ENCODE measurements at places on chromosomes 11 and 22.

DNA sequence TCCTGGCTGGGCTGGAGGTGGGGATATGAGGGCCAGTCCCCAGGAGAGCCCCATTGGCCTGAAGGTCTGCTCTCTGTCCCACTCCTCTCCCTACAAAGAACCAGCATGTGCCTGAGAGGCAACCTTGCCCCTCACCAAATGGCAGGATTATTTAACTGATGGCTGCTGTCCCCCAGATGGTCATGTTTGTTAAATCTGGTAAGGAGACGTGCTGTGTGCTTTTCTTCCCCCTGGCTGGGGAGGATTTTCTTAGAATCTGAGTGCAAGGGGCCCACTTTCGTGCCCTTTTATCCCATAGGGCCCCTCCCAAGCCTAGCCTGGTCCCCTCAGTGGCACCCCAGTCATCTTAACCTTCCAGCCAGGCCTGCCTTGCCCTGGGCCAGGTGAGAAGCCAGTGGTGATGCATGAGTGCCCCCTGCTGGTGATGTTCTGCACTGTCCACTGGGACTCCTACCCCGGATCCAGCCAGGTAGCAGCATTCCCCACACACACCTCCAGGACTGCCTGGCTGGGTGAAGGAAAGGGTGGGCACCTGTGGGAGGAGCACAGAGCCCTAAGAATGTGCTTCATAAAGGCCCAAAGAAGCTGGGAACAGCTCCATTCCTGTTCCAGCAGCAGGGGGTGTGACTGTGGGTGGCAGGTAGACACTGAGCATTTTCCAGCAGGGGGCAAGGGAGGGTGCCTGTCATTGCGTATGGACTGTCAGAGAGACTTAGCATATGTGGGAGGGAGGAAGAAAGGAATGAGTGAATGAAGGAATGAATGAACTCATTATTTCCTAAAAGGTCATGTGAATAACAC, 28.9 kb downstream of the MFNG start:
- peak; percentile 23 for DNase-seq

GRCh38 chr11:2800655-2801531, 84.7 kb downstream of the CDKN1C start:
- DNase-seq: no peak

GRCh38 chr11:132520199-132520598, 1012.1 kb downstream of the OPCML start:
- no peak for DNase-seq

- peak; percentile 61 for DNase-seq
Measured at GRCh38 chr11:575313-575995, 816 bp upstream of the PHRF1 start.

DNA sequence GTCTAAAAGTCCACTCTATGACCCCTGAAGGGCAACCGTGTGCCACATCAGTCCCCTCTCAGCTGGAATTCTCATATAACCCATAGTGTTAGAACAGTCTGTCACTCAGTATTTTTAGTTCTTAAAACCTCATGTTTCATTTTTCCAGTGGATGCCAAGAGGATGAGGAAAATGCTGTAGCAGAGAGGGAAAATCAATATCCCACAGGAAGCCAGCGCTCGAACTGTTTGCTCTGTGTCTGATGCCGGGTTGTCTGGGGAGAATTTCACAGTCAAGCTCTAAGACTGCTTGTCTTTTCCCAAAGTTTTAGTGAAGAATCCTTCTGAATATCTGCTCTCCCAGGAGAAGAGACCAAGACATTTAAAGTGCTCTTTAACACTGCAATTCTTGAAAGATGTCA, 360.9 kb downstream of the OPCML start:
- no peak for DNase-seq

GRCh38 chr11:132685174-132685611, 847.1 kb downstream of the OPCML start:
- no peak for DNase-seq

DNA sequence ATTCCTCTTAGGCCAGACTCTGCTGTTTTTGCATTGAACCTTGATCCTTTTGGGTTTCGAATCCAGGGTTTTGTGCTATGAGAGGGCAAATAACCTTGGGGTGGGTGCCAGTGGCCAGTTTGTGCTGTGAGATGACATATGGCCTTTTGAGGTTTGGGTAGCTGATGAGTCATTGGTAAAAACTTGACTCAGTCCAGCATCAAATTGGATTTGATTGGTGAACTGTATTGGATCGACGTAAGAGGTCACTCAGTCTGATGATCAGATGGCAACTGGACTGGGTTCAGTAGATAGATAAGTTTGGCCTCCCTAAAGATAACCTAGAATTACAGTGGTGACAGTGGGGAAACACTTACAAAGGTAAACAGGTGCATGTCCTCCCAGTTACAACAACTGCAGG, 41.0 kb upstream of the XKR3 start:
- peak; percentile 19 for DNase-seq

- no peak for DNase-seq
Measured at GRCh38 chr11:90341986-90342385, 119.1 kb upstream of the CHORDC1 start.

- no peak for DNase-seq
Measured at GRCh38 chr22:23827351-23827995, 11.3 kb downstream of the DERL3 start.

DNA sequence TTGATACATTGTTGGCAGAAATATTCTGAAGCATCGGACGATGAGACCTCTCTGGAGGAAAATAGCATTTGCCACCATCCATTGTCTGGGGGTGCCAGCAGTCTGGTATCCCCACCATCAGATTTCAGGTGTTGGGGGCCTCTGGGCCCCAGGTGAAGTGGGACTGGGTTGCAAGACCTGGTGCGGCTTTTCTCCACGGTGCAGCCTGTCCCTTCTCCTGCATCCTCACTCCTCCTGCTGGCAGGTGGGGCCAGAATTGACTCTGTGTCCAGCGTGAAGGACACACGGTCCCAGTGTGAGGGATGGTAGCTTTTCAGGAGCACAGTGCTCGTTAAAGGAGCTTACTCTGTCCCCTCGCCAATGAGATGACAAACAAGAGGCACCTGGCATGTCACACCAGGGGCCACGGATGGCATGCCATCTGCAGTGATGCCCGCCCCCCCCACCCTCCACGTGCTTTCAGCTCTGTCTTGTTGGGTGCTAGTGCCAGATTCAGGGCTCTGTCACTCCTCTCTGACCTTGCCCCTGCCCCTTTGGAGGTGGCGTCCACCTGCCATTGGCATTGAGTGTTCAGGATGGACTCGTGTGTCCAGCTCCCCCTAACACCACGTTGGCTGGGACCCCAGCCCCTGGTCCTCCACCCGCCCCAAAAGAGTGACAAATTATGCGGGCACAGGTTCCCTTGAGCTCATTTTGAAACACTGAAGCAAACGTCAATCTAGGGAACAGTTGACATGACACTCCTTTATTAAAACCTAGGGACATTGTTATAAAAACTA, 62.4 kb downstream of the PARVG start:
- no peak for DNase-seq

- no peak for DNase-seq
Measured at GRCh38 chr22:49689255-49689770, 138.4 kb downstream of the BRD1 start.

GRCh38 chr11:10318527-10318802, 13.6 kb downstream of the ADM start:
- no peak for DNase-seq

- DNase-seq: peak; percentile 48
Measured at GRCh38 chr11:78414321-78415051, 3.1 kb downstream of the GAB2 start.

DNA sequence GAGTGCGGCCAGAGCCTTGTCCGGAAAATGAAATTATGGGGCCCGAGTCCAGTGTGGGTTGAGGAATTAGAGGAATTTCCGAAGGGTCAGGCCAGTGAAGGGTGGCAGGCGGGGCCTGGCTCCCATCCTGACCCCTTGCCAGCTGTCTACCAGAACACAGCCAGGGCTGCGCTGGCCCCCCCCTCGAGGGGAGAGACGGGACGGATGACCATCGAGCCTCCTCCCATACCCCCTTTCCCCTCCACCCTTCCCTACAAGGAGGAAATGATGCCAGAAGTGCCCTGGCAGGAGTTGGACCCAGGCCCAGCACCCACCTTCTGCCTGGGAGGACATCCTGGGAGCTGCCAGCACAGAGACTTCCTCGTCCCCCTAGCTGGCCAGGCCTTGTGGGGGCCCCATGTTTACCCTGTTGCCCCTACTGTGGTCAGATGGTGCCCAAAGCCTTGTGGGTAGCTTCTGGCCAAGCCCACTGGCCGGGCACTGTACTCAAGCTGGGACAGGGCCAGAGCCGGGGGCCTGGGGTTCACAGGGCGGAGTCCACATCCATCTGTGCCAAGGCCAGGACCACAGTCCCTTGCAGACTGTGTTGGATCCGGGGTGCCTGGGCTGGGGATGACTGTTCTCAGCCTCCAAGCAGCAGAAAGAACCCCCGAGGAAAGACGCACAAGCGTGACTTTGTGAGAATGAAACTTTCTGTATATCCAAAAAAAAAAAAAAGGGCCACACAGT, 20.8 kb downstream of the ARVCF start:
- no peak for DNase-seq

DNA sequence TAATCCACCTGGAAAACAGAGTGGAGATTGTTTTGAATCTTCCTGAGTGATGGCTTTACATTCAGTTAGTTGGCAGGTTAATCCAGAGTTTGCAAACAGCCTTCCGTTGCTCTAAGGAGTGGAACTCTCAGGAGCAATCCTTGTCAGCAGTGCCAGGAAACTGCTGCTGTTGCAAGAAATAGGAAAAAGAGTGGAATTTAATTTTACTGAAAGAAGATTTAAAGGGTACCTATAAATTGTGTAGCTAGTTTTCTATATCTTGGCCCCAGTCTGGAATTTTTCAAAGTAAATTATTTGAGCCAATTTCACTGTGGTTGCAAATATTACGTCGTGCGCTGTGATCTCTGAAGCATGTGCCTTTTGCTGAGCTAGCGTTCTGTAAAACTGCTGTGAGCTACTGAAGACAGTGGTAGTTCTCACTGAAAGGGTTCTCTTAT, 55.5 kb upstream of the SLC5A12 start:
- DNase-seq: no peak

DNA sequence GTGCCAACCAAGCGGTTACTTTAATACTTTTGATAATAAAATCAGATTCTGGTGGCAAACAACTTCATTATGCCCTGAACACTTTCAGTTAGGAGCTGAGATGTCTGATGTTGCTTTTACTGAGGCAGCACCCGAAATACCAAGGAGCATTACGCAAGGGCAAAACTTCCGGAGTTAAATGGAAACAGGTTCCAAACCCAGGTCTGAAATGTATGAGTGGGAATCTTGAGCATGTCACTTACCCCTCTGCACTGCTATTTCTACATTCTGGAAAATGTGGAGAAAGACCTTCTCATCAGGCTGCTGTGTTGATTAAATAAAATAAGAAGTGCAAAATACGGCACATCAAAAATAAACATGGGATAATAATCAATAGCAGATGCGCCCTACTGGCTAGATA, 315.1 kb downstream of the LARGE1 start:
- DNase-seq: no peak

- DNase-seq: no peak
Measured at GRCh38 chr11:73783483-73784020, 4.1 kb upstream of the MRPL48 start.

DNA sequence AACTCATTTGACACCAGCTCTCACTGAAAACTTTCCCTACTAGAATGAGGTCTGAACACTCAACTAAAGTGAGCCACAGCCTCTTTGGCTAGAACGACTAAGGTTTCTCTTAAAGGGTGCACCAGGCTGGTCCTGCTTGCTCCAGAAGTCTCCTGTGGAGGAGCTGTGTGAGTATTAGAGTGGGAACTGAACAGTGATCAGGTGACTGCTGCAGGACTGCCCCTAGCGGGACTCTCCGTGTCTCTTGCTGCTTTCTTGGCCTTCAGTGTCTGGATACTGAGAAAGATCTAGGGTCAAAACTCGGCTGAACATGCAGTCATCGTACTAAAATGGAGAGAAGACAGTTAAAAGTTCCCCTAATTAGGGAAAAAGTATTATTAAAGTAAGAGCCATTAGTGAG, 34.6 kb downstream of the FAM118A start:
- DNase-seq: no peak

GRCh38 chr11:65489706-65490320, 9.0 kb upstream of the MALAT1 start:
- DNase-seq: no peak

Measured in RKO (cell line).